NCI-H446 (cell line): ENCODE measurements at places on chromosomes 5 and 9.

- DNase-seq, result no peak
Measured at GRCh38 chr9:35350827-35351549, 138.9 kb upstream of the RUSC2 start.

DNA sequence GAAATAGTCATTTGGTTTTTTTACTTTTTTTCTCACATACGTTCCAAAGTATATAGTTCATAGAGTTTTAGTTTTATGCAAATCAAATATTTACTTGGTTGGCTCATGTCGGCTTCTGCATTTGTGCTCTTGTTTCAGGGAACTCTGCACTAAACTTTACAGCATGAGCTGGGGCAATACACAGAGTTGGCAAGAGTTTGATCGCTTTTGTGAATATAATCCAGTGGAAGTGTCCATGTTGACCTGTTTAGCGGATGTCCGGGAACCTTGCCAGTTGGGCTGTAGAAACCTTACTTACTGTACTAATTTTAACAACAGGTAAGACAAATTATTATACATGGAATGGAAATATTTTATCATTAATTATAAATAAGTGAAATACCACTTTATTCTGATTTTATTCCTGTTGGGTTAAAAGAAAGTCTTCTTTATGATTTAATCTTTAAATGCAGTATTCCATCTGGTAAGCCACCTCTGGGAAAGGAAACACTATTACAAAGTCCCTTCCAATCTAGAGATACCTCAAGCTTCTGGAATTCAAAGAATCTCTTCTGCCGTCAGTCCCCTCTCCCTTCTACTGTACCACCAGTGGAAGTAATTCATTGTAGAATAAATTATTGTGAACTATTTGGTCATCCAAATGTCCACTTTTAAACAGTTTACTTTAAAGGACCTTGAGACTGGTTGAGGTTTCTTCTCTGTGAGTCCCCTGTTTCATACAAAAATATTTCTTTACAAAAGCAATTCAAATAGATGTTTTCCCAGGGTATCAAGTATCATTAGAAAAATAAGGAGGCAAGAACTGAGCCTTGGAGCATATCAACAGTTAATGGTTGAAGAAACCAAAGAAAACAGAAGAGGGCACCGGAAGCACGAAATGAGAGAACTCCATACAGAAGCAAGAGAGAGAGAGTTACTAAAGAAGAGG is 45.2 kb upstream of the GLIPR2 start:
- DNase-seq, result no peak

DNA sequence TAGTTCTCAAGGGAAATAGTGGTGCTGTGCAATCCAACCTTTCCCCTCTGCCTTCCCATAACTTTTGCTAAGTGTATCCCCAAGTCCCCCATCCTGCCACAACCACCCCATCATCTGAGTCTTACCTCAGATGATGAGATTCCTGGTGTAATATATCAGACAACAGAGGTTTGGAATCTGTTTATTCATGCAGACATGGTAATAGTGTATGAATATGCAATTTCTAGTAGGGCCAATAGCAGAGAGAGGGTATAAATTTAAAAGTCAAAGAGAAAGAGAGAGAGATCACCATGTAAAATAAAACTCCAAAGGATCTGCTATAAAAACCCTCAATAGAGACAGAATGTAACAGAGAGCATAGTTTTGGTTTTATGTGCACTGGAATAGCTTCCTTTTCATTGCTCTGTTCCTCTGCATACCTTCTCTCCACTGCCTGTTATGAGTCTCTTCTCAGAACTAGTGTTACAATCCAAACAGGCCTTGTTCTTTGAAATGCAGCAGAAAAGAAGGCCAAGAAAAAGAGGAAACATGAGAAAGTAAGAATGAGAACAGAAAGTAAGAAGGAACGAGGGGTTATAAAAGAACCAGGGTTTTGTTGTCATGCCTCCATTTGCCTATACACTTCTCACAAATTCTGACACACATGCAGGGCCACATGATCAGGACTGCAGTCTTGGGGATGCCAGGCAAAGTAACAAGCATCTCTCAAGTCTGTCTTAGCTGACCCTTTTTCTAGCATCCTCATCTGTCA is 278.0 kb downstream of the CETN3 start:
- no peak for DNase-seq

DNA sequence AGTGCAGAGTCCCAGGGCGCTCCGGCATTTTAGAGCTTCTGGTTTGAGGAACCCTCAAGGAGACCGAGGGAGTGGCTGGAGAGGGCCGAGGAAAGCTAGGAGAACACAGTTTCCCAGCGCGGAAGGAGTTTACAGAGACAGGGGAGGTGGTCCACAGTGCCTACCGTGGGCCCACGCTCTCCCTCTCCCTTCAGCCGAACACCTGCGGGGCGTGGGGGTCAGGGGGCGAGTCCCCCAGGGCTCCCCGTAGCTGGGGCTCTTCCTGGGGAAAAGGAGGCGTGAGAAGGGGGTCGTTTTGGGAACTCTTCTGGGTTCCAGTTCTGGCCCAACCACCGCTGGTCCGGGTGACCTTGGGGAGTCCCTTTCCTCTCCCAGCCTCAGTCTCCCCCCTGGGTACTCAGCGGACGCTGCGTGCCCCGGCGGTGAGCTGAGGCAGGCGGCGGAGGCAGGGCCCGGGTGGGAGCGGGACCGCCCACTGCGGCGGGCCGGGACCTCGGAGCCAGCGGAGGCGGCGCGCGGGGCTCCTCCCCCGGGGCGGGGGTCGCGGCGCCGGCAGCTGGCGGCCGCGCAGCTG is 368 bp upstream of the FRMPD1 start:
- no peak for DNase-seq

DNA sequence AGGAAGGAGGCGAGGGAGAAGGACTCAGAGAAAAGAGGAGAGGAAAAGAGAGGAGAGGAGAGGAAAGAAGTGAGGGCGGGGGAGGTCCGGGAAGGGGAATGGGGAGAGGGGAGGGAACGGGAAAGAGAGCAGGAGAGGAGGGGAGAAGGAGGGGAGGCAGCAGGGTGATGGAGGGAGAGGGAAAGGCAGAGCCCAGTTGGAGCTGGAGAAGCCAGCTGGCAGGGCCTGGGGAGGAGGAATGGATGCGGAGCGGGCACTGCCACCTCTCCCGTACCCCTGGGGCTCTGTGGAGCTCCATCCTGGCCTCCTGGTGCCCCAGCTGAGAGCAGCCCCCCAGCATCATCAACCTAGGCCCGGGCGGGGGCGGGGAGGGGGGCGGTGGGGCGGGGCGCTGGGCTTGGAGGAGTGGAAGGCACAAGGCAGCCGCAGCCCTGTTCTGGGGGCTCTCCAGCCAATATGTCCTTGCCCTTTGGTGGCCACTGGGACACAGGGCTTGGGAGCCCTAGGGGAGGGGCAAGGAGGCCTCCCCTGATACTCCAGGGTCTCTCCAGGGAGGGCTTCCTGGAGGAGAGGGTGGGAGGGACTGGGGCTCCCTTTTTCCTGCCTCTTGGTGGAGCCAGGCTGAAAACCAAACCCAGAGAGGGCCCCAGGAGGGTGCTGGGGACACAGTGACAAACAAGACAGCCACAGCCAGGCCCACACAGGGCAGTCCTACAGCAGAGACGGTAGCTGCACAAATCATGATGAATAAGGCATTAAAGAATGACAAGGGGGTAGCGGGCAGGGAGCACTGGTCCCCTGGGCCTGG is 123.7 kb downstream of the C9orf50 start:
- DNase-seq, result peak; percentile 52

DNA sequence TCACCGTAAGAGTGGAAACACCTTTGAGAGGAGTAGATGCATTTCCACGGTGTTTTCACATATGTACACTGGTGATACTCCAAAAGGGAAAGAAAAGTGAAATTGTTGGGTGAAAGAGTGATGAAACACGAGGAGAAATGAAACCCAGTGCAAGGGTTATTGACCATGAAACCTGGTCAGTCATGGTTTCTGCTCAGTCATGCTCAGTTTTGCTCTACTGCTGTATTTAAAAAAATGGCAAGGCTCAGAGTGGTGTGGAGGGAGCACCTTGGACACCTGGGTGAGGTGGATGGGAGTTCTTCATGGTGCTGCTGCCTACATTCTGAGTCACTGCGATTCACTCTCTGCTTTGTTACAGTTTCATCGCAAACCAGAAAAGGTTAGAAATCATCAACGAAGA is 32.3 kb downstream of the NTRK2 start:
- no peak for DNase-seq

DNA sequence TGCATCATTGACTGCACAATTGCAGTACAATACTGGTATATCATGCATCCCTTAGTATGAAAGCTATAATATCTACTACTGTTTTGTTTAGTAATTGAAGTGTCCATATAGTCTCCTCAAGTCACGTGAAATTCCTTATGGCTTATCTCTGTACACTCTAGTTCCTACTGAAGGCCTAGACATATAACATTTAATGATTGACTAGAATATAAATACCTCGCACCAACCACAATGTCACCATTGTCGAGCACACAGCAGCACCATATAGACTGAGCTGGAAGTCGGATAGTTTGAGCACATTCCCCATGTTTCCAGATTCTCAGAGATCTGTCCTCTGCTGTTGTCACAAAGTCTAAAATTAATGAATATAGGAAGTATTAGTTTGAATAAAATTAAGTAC is 21.4 kb downstream of the PLAA start:
- no peak for DNase-seq

- DNase-seq, result no peak
Measured at GRCh38 chr9:15277400-15278090, 29.5 kb downstream of the TTC39B start.

- DNase-seq, result peak; percentile 86
Measured at GRCh38 chr5:11520241-11520930, 383.9 kb downstream of the CTNND2 start.

DNA sequence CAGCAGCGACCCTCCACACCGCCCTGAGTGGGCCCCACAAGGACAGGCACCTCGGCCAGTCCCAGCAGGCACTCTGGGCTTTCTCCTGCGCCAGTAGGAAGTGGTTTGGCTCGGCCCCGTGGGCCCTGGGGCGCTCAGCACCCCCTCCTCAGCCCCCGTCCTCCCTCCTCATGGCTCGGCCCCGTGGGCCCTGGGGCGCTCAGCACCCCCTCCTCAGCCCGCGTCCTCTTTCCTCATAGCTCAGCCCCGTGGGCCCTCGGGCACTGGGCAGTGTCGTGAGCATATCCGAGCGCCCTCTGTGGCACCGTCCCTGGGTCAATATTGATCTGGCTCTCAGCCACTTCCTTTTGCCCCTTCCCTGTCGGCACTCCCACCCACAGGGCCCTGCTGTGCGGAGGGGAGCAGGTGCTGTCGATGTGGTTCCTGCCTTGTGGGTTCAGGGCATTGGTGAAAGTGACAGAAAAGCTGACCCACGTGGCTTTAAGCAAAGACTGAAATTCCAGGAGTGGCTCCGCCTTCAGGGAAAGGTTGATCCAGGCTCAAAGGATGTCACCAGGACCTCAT is 5.5 kb upstream of the SCGB3A1 start:
- no peak for DNase-seq

DNA sequence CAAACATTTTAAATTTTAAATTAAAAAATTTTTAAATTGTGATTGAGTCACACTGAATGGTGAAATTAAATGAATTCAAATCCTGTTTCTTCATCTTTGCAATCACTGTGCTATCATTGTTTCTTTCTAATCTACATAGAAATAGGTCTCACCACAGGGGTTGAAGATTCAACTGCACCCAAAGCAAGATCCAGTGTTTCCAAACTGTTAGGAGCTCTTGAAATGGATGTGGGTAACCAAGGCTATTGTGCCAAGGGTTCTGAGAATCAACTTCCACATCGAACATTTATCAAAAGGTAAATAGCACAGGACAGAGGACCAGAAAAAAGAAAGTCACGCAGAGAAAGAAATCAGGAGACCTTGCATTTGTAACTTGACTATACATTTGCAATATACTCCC is 172.6 kb upstream of the RASEF start:
- DNase-seq, result no peak

- no peak for DNase-seq
Measured at GRCh38 chr5:120103495-120103894, 360.6 kb upstream of the PRR16 start.

DNA sequence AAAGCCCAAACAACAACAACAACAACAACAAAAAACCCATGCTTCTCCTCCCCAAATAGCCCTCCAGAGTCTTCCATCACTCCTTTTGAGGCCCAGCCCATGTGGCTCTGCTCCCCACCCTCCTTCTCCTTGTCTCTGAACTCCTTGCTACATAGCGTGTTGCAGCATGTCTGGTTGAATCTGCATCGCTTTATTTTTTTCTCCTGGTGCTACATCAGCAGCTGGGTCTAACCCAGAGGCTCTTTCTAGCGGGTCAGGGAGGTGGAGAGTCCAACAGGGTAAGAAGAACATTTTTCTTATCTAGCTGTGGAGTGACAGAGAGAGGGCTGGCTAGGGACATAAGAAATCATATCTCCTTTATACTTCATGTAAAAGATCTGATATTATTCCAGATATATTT is 18.4 kb downstream of the NXNL2 start:
- DNase-seq, result no peak

DNA sequence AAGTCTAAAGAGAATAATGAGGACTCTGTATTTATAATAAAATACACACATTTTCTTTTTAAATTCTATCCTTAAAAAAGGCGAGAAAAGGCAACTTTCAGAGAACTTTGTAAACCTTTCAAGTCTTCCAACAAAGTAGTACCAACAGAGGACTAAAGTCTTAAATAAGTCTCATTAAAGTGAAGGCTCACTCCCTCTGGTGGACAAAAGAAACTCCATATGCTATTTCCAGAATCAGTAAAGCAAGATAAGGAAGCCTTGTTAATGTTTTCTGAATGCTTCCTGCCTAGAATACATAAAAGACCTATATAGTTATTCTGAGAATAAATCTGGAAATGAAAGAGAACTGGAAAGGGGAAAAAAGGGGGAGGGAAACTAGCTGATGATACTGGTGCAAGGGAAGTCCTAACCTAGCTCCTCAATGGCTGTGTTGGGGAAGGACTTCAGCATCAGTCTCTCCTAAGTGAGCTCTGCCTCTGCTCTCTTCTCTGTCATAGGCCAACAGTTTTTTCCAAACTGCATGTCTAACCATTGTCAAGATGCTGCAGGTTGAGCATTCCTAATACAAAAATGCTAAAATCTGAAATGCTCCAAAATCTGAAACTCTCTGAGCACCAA is 7.2 kb downstream of the HMGCS1 start:
- DNase-seq, result peak; percentile 75

DNA sequence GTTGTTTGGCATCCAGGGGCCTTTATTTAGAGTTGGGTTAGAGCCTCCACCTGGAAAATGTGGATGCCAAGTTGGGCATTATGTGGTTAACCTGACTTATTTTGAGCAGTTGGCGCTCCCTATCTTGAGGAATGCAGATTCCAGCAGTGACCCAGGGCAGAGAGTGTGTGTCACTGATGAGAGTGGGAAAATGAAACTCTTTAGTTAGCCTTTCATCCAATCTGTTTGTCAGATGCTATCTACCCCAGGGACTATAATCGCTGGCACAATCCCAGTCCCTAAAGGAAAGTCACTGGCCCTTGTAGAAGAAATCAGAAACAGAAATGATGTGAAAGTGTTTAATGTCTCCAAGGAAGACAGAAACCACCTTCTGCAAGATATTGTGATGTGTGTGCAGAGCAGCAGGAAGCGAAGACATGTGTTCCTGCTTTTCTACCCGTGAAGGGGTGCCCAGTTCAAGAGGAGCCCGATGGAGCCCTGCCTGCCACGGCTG is 10.2 kb upstream of the STING1 start:
- DNase-seq, result no peak
